ENCODE measurements at places on chromosomes 5 and 9.
A peak's percentile ranks its signal among the peaks of the same experiment; 100 is the strongest.

- DNase-seq, result no peak
Measured at GRCh38 chr9:121823451-121824169, 172.2 kb downstream of the DAB2IP start.

GRCh38 chr5:139068494-139069151 is 129.5 kb downstream of the SIL1 start:
- DNase-seq, result no peak

DNA sequence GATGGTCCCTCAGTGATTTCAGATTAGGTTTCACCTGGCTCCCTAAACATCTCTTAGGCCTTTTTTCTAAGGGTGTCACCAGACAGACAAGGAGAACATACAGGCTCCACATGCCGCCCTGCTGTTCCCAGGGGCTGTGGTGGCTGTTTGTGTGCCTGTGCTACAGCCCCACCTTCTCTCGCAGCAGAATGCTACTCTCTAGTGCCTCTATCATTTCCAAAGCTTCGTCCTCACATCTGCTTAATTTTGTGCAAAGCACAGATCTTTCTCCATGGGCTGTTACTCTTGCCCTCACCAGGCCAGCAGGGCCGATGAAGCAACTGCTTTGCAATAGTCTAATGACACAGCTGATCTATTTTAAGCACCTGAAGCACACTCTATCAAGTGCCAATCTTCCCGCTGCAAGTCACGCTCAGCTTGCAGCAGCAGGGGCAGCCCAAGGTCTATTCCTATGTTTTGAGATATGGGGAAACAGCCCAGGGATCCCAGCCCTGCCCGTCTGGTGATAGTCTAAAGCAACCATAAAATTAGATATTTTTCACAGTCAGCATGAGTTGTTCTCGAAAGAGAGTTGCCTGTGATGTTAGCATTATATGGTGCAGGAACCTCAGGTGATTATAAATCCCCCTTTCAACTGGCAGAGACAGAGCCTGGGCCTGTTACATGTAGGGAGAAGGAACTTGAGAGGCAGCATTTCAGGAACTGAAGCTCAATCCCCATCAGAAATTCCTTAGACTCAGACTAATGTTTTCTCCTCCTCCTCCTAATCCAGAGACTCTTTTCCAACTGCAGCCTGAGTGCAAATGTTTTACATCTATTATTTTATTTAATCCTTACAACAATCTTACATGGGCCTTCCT is 12.7 kb downstream of the ABLIM3 start:
- no peak for DNase-seq

GRCh38 chr9:136326761-136327303 is 507 bp upstream of the GPSM1 start:
- no peak for DNase-seq

- no peak for DNase-seq
Measured at GRCh38 chr5:10138395-10139057, 111.2 kb downstream of the ATPSCKMT start.

GRCh38 chr5:134813407-134813806 is 32.4 kb upstream of the C5orf24 start:
- DNase-seq, result no peak

GRCh38 chr5:147464211-147464610 is 45.7 kb downstream of the DPYSL3 start:
- no peak for DNase-seq

DNA sequence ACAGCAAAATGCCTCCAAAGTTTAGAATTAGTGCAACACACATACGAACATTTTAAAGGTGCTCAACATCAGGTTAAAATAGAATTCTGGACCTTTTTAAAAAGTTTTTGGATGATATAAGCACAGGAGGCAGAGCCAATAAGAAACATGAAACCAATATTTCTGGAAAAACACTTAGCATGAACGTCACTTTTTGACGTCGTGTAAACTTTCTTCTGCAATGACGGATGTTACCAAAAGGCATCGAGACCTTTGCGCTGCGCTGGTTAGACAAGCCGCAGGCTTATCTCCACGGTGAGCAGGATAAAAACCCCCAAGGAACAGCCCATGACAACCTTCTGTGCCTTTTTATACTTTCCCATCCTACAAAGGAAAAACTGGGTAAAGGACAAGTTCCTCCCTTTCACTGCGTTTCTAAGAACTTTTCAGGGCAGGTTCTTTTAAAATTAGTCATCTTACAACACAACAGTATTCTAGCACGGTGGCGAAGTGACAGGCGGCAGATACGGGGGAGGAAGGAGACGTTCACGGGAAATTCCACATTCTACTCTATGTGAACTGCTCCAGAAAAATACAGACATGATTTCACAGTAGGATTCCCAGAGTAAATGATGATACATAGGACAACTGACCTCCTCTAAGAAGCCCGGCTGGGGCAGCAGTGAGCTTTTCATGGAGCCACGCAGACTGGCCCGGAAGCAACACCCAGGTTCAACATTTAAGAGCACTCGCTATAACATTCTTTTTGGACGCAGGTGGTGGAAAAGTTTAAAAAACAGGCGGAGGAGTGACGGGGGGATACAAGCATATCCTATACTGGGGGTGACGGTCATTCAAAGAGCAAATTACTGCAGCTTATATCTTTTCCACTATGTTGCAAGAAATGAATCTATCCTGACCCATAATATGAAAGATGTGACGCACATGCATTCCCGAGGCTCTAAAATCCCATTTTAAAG is 52.4 kb downstream of the USP20 start:
- peak; percentile 44 for DNase-seq

GRCh38 chr9:37499297-37499696 is 13.5 kb downstream of the POLR1E start:
- no peak for DNase-seq

- DNase-seq, result no peak
Measured at GRCh38 chr5:123262216-123262823, 160.9 kb downstream of the CEP120 start.

GRCh38 chr9:130630506-130631330 is 33.7 kb upstream of the PRDM12 start:
- no peak for DNase-seq

- no peak for DNase-seq
Measured at GRCh38 chr9:136683755-136684154, 3.5 kb downstream of the AGPAT2 start.

- DNase-seq, result no peak
Measured at GRCh38 chr9:136141682-136142413, 23.2 kb upstream of the TMEM250 start.

DNA sequence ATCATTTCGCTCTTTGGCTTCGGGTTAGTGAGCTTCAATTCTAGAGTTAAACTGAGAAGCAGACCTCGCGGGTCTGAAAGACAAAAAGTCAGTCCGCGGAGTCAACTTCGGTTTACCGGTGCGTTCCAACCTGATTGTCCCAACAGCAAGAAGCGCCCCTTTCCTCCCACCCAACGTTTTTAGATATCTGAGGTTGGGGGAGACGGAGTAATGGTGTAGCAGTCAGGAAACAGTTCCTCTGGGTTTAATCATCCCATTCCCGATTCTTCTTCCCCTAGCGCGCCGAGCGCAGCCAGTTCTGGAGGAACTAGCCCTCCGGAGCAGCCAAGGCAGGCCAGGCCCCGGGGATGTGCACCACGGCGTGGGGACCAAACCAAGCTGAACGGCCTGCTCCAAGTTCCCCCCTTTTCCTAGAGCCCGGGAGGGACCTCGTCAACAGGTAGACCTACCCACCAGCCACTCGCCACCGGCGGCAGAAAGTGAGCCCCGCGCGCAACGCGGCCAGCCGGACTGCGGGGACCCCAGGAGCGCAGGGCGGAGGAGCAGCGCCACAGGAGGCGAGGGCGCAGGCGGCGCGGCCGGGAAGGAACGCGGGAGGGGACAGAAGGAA is 622 bp upstream of the ISL1 start:
- DNase-seq, result no peak

- DNase-seq, result no peak
Measured at GRCh38 chr5:142908659-142909058, 138.5 kb downstream of the ARHGAP26 start.

DNA sequence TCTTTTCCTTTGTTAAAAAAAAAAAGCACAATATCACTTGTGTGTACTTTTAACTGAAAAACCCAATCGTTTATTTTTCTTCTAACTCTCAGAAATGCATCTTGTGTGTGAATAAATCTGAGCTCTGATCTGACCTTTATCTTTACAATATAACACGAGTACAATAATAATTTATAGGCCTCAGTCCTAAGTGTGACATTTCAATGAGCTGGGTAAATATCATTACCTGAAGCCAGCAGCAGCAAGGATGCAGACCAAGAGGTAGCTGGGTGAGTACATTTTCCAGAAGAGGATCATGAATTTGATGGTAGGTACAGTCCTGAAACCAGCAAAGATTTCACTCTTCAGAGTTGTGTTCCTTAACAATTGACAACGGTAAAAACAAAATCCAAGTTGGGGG is 264.0 kb upstream of the KIF2A start:
- DNase-seq, result no peak

DNA sequence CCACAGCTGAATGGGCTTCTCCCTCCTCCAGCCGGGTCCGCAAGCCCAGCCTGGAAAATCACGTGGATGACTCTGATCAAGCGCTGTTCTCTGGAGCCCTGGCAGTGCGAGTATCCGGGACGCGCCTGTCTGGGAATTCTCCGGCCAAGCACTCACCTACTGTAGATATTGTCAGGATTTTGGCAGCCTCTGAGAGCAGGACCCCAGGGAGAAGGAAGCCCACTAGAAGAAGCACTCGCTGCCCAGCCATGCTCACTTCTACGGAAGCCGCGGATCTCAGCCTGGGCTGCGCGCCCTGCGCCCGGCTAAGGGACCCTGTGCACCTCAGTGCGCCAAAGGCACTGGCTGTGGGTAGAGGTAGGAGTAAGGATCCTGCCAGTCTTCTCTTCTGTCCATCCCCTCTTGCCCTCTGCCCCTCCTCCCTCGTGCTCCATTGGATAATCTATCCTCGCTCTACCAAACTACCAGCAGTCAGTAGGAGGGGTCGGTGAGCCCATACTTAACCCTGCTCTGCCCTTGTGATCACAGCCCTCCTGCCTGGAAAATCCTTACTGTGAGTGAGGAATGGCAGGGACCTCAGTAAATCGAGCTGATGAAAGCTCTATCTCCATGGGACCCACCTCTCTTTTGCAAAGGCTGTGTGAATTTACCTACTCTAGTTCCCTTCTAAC is at the start of gene UGT3A2:
Gene UGT3A2 (minus strand): TSS at position 343 of the 671 bp plus-strand sequence. CDS start 93 bp downstream, at position 250.
- no peak for DNase-seq

DNA sequence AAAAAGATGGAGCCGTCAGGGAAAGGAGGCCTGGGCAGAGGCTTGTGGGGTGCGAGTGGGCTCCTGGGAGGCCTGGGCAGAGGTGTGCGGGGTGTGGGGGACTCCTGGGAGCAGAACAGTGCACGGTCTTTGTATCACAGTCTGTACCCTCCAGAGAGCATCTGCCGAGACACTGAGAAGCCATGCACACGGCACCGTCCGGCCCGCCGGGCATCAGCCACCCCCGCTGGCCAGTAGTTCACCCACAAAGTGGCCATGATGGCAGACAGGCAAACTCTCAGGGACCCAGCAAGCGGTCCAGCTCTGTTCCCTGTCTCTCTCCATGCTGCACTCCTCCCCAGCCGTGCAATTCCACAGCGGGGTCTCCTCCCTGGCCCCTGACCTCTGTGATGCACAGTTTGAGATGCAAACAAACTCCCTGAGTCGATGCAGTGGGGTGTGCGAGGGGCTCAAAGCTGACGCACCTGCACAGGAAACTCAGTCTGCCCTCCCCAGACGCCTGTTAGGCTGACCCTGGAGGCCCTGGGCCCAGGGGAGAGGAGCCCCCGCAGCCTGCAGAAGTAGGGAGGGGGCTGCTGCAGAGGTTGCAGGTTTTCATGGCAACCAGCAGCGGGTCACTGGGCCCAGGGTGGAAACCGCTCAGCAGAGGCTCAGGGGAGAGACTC is 9.1 kb upstream of the GPSM1 start:
- DNase-seq, result no peak

- DNase-seq, result no peak
Measured at GRCh38 chr5:54742417-54742891, 224.9 kb downstream of the SNX18 start.

GRCh38 chr5:40221796-40222195 is 457.9 kb upstream of the PTGER4 start:
- no peak for DNase-seq

DNA sequence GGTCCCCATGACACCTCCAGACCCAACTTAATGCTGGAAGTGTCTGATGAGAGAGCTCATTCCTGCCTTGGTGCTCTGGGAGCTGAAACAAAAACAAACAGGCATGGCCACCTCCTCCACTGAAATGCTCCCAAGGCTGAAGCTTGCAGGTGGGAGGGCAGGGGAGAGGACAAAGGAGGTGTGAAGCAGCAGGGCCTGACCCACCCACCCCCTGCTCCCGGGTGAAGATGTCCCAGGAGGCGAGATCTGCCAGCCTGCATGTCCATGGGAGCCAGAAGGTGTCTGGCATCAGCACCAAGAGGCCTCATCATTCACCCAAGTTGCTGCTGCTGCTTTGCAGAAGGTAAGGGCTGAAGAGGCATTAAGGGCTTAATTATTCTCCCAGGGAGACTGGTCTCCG is 4.2 kb upstream of the CCIN start:
- DNase-seq, result no peak

DNA sequence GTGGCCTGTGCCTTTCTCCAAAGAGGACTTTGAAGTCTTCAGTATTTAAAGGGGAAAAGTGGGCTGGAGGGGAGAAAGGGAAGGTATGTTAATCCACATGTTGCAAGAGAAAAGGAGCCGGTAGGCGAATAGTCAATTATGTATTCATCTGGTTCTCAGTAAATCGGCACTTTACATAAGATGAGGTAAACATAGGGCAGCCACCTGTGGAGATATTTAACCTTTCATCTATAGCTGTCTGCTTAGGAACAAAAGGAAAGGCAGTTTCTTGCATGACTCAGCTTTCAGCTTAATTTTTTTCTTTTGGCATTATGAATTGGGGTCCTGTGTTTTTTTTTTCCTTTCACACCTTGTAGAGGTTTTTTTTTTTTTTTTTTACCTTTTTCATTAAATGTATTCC is 42.2 kb downstream of the FGD3 start:
- DNase-seq, result no peak

DNA sequence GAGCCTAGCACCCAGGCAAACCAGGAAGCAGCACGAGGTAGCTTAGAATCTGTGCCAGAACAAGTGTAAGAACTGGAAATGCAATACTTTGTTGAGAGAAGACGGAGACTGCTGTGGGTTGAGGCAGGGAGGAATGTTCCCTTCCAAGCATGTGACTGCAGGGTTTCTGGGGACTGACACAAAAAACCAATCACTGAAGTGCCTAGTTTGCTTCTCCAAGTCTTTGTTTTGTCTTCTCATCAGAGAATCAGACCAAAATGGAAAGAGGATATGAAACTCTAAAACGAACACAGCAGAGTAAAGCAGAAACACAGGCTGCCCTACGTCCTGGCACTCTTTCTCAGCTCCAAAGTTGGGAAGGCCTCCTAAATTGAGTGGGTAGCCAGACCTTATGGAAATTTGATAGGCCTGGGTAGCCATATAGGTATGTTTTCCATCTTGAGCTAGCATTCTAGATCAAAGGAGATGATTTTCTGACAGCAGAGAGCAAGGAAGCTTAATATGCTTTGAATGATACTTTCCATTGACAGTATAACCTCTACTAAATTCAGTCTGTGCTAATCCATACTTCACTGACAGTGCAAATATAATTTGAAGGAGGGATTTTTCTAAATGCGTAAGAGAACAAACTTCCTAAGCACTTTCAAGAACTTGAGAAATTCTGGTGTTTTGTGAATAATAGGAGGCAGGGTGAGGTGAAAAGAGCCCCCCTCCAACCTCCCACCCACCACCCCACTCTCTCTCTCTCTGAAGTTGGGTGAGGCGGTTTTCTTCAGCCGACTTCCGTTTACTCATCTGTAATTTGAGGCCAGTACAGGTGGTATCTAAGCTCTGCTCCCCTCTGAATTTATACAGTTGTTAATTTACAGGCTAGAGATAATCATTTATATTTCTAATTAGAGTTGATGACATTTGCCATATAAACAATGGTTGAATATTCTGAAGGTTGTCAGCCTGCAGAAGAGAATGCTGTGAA is 5.5 kb downstream of the ADRB2 start:
- no peak for DNase-seq

GRCh38 chr5:54383941-54384340 is 71.6 kb upstream of the HSPB3 start:
- no peak for DNase-seq

Measured in activated effector memory CD4-positive, alpha-beta T cell treated with Interleukin-2 at 50 U/mL for 16 hours (primary cell).